ENCODE measurements at places on chromosomes 16 and 17. TPM values are rescaled to one million over a fixed set of nuclear protein-coding genes. Genes with fewer than 3 reads are reported as not detected.
A peak's percentile ranks its signal among the peaks of the same experiment; 100 is the strongest.

Gene IGSF6
- not detected for total RNA-seq

Gene ARHGAP23
- total RNA-seq, result 10.6 TPM

Gene ELMO3
- total RNA-seq, result 2.2 TPM

Gene CA7
- total RNA-seq, result not detected

Gene CCL13
- total RNA-seq, result not detected

- DNase-seq, result no peak
These were observed 332.2 kb upstream of the KIF2B start for GRCh38 chr17:53490447-53490968.

GRCh38 chr17:39235555-39236449, 10.1 kb upstream of the STAC2 start:
- peak; percentile 51 for DNase-seq

DNA sequence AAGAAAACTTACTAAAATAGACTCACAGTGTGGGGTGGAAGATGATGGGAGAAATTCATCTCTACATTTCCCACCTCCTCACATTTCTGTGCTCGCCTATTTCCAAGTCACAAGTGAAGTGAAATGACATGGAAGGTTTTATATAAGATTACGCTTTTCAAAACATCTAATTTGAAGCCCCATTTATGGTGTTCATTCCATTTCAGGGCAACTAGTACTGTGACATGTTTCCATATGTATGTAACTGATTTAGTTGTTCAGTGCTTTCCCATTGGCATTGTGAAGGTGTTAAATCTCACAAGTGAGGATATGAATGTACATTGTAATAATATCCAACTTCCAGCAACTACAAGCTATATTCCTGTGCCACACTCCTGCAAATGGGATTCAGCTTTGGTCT, 1174.8 kb downstream of the CDH11 start:
- DNase-seq, result no peak

GRCh38 chr16:69476920-69477443, 52.6 kb downstream of the CYB5B start:
- peak; percentile 86 for DNase-seq

DNA sequence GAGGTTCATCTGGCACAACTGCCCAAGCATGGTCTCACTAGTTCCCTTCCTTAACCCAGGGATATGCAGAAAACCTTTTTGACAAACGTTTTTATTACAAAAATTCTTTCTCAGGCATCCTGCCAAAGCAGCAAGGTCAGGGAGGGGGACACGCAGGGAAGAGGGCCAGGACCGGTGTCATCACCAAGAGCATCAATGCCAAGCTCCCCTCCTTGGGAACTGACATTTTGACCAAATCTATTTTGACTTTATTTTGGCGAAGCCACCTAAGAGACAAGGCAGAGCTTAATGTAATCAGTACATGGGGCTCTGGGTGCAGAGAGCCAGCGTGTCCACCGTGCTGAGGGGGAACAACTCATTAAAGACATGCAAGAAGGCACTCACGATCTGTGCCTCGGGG, 265.2 kb downstream of the CBLN1 start:
- DNase-seq, result no peak

- DNase-seq, result peak; percentile 86
These were observed 192.8 kb downstream of the MAP2K6 start for GRCh38 chr17:69607162-69607834.

DNA sequence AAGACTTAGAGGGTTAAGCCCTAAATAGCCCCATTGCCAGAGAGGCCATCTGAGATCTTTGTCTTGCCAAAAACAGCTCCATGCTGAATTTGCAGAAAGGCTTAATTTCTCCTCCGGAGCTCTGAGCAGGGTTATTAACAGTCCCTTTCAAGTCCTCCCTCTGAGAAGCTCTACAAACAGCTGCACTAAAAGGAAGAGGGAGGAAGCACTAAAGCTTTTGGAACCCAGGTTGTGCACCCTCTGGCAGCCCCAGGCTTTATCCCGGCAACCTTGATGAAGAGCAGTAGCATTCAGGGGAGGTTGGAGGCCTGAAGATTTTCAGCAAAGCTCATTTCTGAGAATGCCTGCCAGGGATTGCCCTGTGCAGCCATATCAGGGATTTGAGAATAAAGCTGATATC, 554.7 kb downstream of the RBFOX1 start:
- DNase-seq, result no peak

Measured in PC-3 (cell line).